ENCODE measurements at places on chromosomes 1 and 21.

DNA sequence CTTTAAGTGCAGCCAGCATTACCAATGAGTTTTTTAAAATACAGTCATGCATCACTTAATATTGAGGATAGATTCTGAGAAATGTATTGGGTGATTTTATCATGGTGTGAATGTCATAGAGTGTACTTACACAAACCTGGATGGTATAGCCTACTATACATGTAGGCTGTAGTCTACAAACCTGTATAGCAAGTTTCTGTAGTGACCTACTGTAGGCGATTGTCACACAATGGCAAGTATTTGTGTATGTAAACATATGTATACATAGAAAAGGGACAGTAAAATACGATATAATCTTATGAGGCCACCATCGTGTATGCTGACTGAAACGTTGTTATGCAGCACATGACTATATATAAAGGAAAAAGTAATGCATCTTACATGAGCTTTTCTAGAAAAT, 48.2 kb downstream of the RPE65 start:
- no peak for DNase-seq

DNA sequence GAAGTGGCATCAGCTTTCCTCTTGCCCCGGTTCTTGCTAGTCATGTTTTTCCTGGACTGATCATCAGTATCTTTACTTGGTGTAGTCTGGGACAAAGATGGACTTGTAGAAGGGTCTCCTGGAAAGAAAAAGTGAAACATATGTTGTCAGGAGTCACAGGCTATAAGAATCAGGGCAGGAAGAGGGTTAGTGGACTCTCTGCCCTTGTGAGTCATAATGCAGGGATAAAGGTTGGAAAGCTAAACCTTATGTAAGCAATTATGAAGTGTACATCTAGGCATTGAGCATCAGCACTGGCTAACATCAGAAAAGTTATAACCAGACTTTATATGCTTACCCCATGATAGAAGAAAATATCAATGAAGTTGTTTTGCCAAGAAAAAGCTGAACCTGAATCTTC, 51.2 kb downstream of the XKR8 start:
- no peak for DNase-seq

DNA sequence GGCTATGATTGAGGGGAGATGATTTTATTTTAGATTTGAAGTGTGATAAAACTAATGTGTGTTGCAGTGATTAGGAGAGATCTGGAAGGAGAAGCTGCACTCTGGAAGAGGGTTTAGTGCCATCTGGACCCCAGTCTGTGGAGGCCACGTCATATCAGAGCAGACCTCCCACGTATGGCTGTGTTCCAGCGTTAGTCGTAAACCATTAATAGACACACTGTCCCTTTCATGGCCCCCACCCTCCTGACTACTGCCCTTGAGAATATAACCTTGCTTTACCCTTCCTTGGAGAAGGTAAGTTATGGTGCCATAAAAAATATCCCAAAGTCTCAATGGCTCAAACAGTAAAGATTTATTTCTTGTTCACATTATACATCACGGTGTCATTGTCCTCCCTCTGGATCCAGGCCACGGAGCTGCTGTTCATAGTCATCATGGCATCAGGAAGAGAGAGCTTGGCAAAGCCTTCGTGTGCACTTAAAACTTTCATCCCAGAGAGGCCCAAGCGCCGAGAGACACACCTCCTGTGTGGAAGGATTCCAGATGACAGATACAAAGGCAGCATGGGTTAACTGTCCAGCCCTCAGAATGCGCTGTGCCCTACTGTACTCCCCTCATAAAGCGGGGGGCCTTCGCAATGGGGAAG, 33.2 kb downstream of the RHOU start:
- DNase-seq: no peak

- DNase-seq: no peak
Observed at GRCh38 chr1:211825980-211826379, 4.6 kb downstream of the LPGAT1 start.

- DNase-seq: no peak
Observed at GRCh38 chr1:184533049-184533448, 146.2 kb downstream of the C1orf21 start.

GRCh38 chr1:43227143-43227764, 42.5 kb upstream of the TMEM125 start:
- DNase-seq: peak; percentile 58

GRCh38 chr1:68454534-68454933, 4.8 kb upstream of the RPE65 start:
- DNase-seq: no peak

- DNase-seq: no peak
Observed at GRCh38 chr1:110185181-110185580, 24.9 kb upstream of the KCNC4 start.

GRCh38 chr1:16168622-16169360, 12.9 kb upstream of the EPHA2 start:
- no peak for DNase-seq

DNA sequence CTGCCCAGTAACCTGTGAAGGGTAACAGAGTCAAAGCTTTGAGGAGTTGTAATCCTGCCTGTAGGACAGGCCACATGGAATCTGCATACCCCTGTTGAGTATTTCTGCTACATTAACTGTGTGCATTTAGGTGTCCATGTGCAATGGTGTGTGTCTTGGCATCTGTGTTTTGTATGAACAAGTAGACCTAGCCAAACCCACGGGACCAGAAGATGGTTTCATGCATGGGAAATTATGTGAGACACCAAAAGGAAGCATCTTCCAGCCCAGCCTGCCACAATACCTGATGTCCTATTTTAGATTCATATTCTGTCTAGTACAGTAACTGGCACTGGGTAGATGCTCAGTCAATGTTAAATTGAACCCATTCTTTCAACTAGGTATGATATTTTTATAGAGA, 70.8 kb upstream of the KCND3 start:
- no peak for DNase-seq

DNA sequence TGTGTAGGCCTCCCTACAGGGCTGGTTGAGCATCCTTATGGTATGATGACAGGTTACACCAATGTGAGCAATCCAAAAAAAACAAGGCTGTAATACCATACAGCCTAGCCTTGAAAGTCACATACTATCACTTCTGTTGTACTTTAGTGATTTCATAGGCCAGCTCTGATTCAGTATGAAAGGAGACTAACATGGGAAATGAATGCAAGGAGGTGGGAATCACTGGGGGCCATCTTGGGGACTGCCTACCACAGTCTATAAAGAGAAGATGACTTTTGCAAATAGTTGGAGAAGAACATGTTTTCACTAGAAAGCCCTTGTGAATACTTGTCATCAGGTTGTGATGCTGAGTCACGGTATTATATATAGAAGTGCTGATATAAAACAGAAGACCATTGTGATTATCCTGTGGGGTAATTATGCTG, 270.7 kb downstream of the S1PR1 start:
- no peak for DNase-seq

DNA sequence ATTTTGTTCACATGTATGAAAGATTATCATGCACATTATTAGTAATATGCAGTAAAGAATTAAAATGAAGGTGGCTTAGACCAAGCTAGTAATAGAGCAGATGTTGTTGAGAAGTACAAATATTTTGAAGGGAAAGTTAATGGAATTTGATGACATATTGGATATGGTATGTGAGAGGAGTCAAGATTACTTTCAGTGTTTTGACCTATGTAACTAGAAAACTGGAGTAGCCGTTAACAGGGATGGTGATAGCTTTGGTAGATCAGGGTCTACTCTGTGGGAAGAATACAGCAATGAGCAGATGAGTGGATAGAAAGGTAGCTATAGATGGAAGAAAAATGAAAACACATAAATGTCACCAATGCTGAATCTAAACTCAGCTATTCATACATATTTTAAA, 163.2 kb upstream of the LRRC7 start:
- DNase-seq: no peak

- DNase-seq: no peak
Observed at GRCh38 chr1:164557270-164557669, 1.7 kb upstream of the PBX1 start.

- DNase-seq: no peak
Observed at GRCh38 chr1:183096894-183097293, 73.7 kb downstream of the LAMC1 start.

- no peak for DNase-seq
Observed at GRCh38 chr1:19190468-19190867, 19.6 kb downstream of the UBR4 start.

GRCh38 chr1:86153836-86154235, 2.7 kb downstream of the COL24A1 start:
- DNase-seq: no peak

- no peak for DNase-seq
Observed at GRCh38 chr1:41690331-41690730, 205.8 kb upstream of the EDN2 start.

DNA sequence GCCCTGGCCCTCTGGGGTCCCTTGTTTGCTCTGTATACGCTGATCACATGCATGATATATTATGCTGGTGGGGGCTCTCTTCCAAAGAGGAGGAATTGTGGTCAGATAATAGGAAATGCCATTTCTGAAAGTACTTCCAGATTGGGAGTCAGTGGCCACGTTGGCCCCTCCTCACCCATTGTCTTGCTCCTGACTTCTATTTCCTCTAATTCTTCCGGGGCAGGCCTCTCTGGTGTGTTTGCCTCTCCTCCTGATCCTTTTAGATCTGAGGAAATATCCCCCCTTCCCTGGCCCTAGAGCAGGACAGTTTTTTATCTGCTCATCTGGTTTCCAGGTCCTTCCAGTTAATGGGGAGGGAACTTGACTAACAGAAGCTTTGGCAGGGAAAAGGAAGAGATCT, 2.9 kb downstream of the VANGL2 start:
- DNase-seq: no peak
